Activated CD8-positive, alpha-beta T cell treated with anti-CD3 and anti-CD28 coated beads, Interleukin-2, amount 10 ng/mL, durations not matched to agents 7 days and 5 days (primary cell): ENCODE measurements at places on chromosomes 2 and 18. TPM values are rescaled to one million over a fixed set of nuclear protein-coding genes. Genes with fewer than 3 reads are reported as not detected.

The GKN2 gene
- not detected for total RNA-seq

The CFLAR gene
- total RNA-seq: 90.4 TPM

The PARD3B gene
- total RNA-seq: 1.0 TPM

The ACTG2 gene
- total RNA-seq: not detected

The DSC3 gene
- not detected for total RNA-seq

The FZD7 gene
- total RNA-seq: not detected

The ITGA6 gene
- total RNA-seq: 14.6 TPM

The ZNF532 gene
- 0.91 TPM for total RNA-seq

The TMEM163 gene
- total RNA-seq: not detected

- H3K27me3 ChIP-seq: no peaks in the 10 kb centered on the region
- H3K4me3 ChIP-seq: no peak overlapping the region
- no peak overlapping the region for H3K27ac ChIP-seq
- no peaks in the 10 kb centered on the region for H3K4me1 ChIP-seq
- DNase-seq: no peak
Measured at GRCh38 chr18:76005632-76006208, 489.3 kb downstream of the ZNF516 start.

GRCh38 chr2:56713161-56713676 lies 529.4 kb downstream of the CCDC85A start:
- H3K27ac ChIP-seq: no peak overlapping the region
- H3K36me3 ChIP-seq: no peaks in the 10 kb centered on the region
- H3K27me3 ChIP-seq: no peaks in the 10 kb centered on the region
- H3K4me3 ChIP-seq: no peak overlapping the region
- H3K4me1 ChIP-seq: no peaks in the 10 kb centered on the region

DNA sequence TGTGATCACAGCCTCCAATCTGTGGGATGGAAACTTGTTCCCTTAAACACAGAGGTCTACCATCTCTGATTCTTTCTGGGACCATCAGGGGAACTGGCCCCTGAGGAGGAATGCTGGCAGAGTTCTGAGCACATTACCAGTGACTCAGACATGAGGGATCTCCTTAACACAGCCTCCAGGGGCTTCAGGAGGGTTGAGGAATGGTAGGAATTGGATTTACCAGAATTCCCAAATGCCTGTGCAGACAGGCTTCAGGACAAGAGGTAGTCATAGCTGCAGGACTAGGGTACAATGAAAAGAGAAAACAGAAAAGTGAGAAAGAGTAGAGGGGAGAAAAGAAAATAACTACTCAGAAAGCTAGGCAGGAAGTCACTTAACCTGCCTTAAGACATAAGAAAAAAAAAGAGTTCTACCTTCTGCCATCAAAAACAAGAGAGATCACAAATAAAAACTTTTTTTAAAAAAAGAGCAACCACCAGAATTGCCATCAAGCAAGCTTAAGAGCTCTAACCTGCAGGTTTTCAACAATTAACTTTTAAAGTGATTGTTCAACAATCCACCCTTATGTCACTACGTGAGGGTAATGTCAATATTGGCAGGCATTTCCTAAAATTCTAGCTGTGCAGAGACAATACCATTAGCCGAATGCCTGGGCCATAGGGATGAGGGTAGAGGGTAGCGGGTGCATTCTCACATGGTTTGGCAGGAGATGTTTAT lies 524.4 kb downstream of the BCL11A start:
- no peak overlapping the region for H3K4me3 ChIP-seq
- no peak for DNase-seq
- H3K27me3 ChIP-seq: no peaks in the 10 kb centered on the region
- no peak overlapping the region for H3K27ac ChIP-seq

DNA sequence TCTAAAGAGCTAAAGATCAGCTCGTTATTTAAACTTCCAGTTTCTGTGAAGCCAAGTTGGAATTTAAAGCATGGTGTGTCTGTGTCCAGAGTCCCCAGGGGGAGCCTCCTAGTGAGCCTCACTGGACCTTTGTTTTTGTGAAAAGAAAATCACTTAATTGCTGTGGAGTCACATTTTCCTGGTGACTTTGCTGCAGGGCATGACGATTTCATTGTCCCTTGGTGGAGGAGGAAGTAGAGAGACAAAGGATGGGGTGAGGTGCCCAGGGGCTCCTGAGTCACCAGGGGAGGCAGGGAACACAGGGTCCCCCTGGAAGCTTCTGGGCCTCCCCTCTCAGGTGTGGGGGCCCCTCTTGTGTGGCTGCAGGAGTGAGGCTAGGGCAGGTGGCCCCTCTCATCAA lies 19.7 kb downstream of the ATP6V1C2 start:
- DNase-seq: no peak
- H3K4me1 ChIP-seq: no peaks in the 10 kb centered on the region
- H3K36me3 ChIP-seq: no peaks in the 10 kb centered on the region
- H3K4me3 ChIP-seq: no peak overlapping the region
- peaks cover 4% of the 10 kb centered on the region for H3K27me3 ChIP-seq

GRCh38 chr2:120924924-120925323 lies 189.3 kb downstream of the GLI2 start:
- no peak overlapping the region for H3K27ac ChIP-seq
- no peaks in the 10 kb centered on the region for H3K4me1 ChIP-seq
- no peaks in the 10 kb centered on the region for H3K27me3 ChIP-seq
- H3K36me3 ChIP-seq: no peaks in the 10 kb centered on the region
- H3K4me3 ChIP-seq: no peak overlapping the region
- no peak for DNase-seq

DNA sequence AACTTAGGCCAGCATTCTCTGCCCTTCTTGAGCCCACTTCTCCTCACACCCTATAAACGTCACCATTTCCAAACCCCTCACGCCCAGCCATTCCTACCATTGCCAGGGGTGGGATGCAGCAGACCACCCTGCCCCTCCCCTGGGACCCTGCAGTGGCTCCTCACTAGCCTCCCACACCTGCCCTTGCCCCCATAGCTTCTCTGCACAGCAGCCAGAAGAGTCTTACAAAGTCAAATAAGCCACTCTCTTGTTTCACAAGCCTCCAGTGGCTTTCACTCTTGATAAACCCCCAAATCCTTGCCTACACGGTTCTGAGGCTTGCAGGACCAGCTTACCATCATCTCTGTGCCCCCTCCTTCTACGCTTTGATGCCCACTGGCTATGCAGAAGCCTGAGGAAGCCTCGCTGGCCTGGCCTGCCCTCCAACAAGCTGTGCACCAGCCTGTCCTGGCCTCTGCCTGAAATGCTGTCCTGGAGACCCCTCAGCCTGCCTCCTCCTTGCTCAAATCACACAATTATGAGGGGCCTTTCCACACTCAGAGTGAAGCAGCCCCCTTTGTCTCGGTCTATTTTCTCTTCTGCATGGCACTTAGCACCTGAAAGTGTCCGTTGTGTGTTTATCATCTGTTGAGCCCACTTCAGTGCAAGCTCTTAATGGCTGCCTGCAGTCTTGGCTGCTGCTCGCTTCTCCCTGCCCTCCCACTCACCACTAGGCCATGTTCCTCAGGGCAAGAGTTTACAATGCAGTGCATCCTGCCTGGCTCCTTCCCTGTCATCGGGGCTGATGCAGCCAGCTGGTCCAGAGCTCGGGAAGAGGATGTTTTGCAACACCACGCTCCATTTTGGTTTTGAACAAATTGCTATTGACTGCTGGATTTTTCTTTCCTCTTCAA lies 82.6 kb upstream of the RGPD5 start:
- no peak overlapping the region for H3K4me3 ChIP-seq
- DNase-seq: no peak
- no peak overlapping the region for H3K27ac ChIP-seq
- H3K27me3 ChIP-seq: no peaks in the 10 kb centered on the region
- H3K4me1 ChIP-seq: no peaks in the 10 kb centered on the region

DNA sequence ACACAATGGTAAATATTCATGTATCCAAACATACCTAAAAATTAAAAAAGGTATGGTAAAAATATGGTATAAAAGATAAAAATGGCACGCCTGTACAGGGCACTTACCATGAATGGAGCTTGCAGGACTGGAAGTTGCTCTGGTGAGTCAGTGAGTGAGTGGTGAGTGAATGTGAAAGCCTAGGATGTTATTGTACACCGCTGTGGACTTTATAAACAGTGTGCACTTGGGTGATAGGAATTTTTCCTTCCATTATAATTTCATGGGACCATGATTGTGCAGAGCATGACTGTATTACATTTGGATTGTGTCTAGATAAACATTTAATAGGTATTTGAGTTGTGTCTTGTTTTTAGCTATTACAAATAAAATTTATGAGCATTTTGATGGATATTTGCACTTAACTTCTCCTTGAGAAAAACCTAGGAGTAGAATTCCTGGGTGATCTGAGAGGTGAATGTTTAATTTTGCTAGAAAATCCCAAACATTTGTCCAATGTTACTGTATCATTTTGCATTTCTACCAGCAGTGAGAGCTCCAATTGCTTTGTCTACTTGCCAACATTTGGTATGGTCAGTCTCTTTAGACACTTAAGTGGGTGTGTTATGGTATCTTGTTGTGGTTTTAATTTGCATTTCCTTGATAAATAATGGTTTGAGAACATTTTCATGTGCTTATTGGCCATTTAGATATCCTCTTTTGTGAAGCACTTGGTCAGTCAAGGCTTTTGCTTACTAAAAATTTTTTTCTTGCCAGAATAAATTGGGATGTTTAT lies 81.7 kb downstream of the BCL2L11 start:
- DNase-seq: no peak
- H3K36me3 ChIP-seq: peaks cover 2% of the 10 kb centered on the region
- no peak overlapping the region for H3K4me3 ChIP-seq
- no peak overlapping the region for H3K27ac ChIP-seq
- peaks cover 4% of the 10 kb centered on the region for H3K27me3 ChIP-seq

- peaks cover 31% of the 10 kb centered on the region for H3K4me1 ChIP-seq
- no peak overlapping the region for H3K4me3 ChIP-seq
- no peak overlapping the region for H3K27ac ChIP-seq
- H3K36me3 ChIP-seq: peaks cover 17% of the 10 kb centered on the region
- H3K27me3 ChIP-seq: no peaks in the 10 kb centered on the region
- no peak for DNase-seq
Measured at GRCh38 chr2:239313776-239314175, 87.0 kb downstream of the HDAC4 start.

DNA sequence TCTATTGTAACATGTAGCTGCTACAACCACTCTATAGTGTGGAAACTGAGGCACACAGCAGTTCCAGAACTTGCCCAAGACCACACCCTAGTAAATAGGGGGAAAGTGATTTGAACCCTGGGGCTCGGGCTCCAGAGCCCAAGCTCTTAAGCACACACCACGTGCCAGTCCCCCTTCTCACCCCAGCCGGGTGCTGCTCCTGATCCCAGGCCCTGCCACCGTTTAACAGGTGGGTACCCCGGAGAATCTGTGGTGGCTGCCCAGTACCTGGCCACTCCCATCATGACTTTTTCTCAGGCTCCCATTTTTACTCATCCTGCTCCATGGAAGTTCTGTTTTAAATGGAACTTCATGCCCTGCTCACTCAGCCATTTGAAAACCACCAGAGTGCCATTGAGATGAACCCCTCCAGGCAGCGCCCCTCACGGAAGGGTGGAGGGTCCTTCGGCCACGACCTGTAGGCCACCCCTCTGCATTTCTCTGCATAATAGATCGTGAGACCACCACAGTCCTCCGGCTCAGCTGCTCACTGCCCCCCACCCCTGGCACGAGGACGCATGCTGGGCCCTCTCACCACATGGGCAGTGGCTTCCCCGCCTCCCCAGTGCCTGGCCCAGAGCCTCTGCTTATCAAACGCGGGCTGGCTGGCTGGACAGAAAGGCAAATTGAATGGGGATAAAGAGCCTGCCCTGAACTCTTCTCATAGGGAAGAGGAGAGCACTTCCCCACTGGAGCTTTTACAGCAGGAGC lies 42.1 kb downstream of the TMEM37 start:
- DNase-seq: no peak
- no peak overlapping the region for H3K27ac ChIP-seq
- H3K36me3 ChIP-seq: no peaks in the 10 kb centered on the region

- H3K4me3 ChIP-seq: no peak overlapping the region
- no peaks in the 10 kb centered on the region for H3K27me3 ChIP-seq
- H3K27ac ChIP-seq: no peak overlapping the region
- no peaks in the 10 kb centered on the region for H3K36me3 ChIP-seq
- no peak for DNase-seq
Measured at GRCh38 chr18:11470941-11471340, 138.5 kb upstream of the SLC35G4 start.

DNA sequence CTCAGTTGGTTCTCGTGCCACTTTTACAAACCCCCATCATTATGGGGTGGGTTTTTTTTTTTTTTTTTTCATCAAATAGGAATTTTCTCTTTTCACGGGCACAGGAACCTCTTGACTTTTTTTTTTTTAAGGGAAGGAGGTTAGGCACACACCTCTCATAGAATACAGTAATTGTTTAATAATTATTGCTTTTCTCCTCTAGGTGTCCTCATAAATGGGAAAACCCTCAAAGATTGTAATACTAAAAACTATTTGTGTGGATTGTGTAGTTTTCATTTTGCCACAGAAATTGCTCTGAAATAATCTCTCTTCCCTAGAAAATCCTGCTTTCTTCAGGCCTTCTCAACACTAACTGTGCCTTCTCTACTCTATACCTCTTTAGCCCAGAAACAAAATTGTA lies 147.3 kb downstream of the GREB1L start:
- no peak overlapping the region for H3K27ac ChIP-seq
- peaks cover 4% of the 10 kb centered on the region for H3K27me3 ChIP-seq
- no peaks in the 10 kb centered on the region for H3K36me3 ChIP-seq
- no peaks in the 10 kb centered on the region for H3K4me1 ChIP-seq
- DNase-seq: no peak
- no peak overlapping the region for H3K4me3 ChIP-seq

DNA sequence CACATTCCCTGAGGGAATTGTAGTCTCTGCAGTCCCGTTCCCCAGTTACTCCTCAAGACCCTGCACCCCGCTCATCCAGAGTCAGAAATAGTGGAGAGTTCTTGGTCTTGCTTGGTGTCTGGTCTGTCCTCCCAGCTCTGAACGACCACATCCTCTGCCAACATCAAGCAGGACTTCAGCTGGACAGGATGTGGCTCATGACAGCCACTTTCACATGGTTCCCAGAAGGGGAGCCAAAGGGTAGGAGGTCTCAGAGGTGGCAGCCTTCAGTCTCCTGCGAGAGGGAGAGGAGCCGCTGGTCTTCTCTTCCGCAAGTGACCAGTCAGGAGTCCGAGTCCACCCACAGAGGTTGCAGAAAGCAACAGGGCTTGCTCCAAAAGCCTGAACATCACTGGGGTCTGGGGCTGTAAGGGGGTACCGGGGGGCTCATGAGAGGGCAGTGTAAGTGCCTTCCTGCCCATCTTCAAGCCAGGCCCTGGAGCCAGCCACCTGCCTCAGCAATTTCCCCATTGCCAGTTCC lies 29.8 kb downstream of the B3GNT7 start:
- no peaks in the 10 kb centered on the region for H3K36me3 ChIP-seq
- H3K4me3 ChIP-seq: no peak overlapping the region
- no peak for DNase-seq
- H3K4me1 ChIP-seq: peaks cover 19% of the 10 kb centered on the region

DNA sequence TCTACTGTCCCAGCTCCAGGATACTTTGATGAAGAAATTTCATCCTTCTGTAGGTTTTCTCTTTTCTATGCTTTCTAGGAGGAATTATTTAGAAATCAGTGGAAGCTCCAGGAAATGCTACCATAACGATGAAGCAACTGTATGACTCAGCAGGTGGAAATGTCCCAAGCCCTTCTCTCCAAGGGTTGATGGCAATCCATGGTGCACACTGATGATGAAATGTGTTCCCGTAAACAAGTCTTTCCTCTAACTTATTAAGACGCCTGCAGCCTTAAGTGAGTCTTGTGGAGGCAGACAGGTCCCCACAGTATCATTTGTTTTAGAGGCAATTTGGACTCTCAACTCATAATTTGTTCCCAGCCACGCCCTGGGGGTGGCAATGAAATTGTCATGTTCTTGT lies 777.6 kb upstream of the SOX11 start:
- no peak overlapping the region for H3K27ac ChIP-seq
- no peaks in the 10 kb centered on the region for H3K4me1 ChIP-seq
- no peaks in the 10 kb centered on the region for H3K27me3 ChIP-seq
- H3K36me3 ChIP-seq: no peaks in the 10 kb centered on the region
- H3K4me3 ChIP-seq: no peak overlapping the region
- no peak for DNase-seq
